HCT116 (cell line): ENCODE measurements at places on chromosomes 7 and 10. TPM values are rescaled to one million over a fixed set of nuclear protein-coding genes. Genes with fewer than 3 reads are reported as not detected.

DNA sequence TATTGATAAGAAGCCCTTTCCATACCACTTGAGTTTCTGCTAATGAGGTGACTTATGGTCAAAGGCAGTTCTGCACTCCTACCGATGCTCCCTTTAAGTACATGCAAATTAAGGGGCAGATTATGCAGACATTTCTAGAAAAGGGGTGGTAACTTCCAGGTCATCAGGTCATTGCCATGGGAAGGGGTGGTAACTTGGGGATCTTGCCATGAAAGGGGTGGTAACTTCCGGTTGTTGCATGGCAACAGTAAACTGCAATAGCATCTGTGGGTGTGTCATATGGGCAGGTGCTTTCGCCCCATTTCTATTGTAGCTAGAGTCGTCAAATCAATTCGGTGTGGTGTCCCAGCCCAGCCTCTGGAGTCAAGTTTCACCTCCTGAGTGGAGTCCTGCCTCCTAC, 150.9 kb downstream of the UBE2H start:
- no peak for DNase-seq

- DNase-seq = no peak
These were observed 23.4 kb downstream of the MCMBP start for GRCh38 chr10:119849031-119849789.

- DNase-seq = no peak
These were observed 65.8 kb upstream of the PRKAR2B start for GRCh38 chr7:106978425-106979420.

DNA sequence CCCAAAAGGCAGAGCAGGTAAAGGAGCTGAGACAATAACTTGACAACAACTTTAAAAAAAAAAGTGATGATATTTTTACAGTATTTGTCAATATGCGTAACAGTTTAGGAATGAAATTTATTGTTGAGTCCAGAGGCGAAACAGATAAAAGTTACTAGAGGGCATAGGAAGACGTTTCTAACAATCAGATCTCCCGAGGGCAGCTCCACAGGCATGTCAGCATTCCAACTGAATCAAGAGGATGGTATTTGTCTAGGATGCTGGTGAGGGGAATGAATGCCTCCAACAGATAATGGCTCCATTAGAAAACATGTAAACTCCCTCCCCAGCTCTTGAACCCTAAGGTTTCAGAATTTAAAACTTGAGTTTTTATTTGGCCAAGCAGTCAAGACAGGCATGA, 733.9 kb upstream of the SORCS1 start:
- no peak for DNase-seq

DNA sequence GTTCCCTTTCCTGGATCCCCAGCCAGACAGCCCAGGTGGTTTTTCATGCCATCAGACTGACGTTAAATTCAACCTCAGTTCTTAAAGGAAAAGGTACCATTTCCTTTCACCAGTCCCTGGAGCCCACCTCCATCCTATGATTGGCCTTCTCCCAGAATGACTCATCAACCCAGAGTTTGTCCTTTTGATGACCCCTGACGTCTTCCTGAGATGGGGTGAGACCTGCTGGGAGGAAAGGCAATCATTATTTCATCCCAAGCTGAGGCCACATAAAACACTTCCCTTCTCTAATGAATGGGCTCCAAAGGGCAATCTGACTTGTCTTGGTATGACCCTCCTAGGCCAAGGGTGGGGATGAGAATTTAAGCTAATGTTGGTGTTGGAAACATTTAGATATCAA, 750.7 kb downstream of the SUGCT start:
- no peak for DNase-seq

DNA sequence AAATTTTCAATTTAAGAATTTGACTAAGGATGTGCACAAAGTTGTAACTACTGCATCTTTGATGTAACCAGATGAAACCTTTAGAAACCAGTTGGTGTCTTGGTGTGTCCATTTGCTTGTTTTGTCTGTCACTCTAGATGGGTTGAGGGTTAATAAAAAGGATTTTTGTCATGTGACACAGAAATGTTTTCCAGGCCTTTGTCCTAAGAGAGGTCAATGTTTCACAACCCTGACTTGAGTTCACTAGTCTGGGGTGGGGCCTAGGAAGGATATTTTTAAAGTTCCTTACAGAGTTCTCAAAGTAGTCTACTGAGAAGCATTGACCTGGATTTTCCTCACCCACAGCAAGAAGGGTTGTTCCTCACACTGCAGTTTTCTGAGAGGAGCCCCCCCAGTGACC, 90.3 kb downstream of the HERPUD2 start:
- DNase-seq = no peak

TMEM229A gene
- not detected for total RNA-seq

ATE1 gene
- total RNA-seq = 39.2 TPM
